ENCODE measurements at places on chromosomes 16 and 17.

- no peak for DNase-seq
Measured at GRCh38 chr17:19743101-19744100, 4.7 kb downstream of the ALDH3A1 start.

GRCh38 chr17:43673516-43674323 is 12.0 kb upstream of the MEOX1 start:
- DNase-seq: peak; percentile 79

DNA sequence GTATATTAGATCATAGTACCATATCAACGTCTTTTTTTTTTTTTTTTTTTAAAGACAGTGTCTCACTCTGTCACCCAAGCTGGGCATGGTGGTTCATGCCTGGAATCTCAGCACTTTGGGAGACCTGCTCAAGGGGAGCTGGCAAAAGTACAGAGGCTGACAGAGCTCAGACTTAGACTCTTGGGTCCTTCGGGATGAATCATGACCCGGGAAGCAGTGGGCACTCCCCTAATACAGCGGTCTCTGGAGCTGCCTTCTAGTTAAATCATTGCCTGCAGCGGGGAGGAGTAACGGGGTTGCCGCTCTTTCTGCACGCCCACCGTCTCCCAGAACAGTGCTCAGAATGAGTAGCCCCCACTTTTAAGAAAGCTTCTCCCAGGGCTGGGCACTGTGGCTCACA is 174.4 kb downstream of the CPPED1 start:
- no peak for DNase-seq

DNA sequence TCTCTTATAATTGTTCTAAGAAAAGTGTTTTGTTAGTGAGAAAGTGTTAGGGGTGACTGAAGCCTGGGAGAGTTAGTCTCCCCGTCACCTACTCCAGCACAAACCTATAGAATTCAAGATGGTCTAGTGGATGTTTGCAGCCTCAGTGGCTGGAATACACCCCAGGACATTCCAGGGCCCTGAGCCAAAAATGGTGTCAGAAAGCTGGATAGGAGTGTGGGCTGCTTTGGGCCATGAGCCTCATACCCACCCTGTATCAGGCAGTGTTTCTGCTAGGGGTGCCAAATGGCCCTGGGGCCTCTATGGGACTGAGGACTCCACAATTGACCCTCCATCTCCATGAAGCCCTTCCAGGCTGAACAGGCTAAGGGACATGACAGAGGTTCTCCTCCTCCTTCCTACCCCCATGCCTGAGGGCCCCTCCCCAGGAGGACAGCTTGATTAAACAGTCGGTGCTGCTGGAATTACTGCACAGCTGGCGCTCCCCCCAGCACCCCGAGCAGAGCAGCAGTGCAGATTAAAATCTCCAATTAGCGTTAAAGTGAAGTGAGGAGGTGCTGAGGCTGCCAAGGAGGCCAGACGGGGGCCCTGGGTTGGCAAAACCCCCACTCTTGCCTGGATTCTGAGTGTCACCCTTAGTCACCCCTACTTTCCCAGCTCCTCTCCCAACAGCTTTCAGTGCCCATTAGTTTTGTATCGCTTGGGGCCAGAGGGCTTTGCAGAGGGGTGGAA is 59.1 kb downstream of the NEUROD2 start:
- DNase-seq: no peak

- DNase-seq: no peak
Measured at GRCh38 chr17:80030730-80031410, 4.8 kb downstream of the TBC1D16 start.

DNA sequence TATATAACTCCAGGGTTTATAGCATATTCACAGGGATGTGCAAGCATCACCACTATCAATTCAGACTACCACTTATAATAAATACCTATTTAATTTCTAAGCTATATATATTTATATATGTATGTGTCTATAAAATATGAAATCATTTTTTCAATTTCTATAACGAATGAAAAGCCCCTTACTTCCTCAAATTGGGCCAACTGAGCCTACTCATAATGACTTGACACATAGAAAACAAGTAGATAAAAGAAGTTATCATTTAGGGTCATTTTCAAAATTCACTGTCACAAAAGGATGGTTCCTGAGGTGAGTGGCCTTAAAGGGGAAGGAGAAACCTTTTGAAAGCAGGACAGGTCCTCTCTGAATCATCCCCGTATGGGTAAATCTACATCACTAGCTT is 114.1 kb downstream of the ADCY9 start:
- no peak for DNase-seq

DNA sequence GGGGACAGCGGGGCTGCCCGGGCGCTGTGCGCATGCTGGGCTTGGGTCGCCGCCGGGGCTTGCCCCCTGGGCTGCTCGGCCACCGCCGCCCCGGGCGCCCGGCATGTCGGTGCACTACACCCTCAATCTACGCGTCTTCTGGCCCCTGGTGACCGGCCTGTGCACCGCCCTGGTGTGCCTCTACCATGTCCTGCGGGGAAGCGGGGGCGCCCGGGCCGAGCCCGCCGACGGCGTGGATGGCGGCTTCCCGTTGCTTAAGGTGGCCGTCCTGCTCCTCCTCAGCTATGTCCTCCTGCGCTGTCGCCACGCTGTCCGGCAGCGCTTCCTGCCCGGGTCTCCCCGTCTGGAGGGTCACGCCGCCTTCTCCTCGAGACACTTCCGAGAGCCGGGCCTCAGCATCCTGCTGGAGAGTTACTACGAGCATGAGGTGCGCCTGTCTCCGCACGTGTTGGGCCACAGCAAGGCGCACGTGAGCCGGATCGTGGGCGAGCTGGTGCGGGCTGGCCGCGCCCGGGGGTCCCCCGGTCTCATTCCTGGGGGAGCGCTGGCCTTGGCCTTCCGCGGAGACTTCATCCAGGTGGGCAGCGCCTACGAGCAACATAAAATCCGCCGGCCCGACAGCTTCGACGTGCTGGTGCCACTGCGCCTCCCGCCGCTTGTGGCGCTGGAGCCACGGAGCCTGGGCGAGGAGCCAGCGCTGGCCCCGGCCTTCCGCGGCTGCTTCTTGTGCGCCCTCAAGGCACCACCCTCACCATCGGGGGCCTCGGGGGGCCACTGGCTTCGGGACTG is 789 bp downstream of the ITPRIPL2 start:
- DNase-seq: peak; percentile 65

- no peak for DNase-seq
Measured at GRCh38 chr16:6891496-6891895, 441.1 kb upstream of the RBFOX1 start.

- DNase-seq: peak; percentile 65
Measured at GRCh38 chr17:81254955-81255717, 16.0 kb downstream of the NDUFAF8 start.

- peak; percentile 6 for DNase-seq
Measured at GRCh38 chr17:59620064-59620359, 317 bp downstream of the CLTC start.

- DNase-seq: no peak
Measured at GRCh38 chr17:58339755-58340404, 11.3 kb upstream of the TSPOAP1 start.

GRCh38 chr17:82901856-82902255 is 62.0 kb upstream of the ZNF750 start:
- DNase-seq: no peak

DNA sequence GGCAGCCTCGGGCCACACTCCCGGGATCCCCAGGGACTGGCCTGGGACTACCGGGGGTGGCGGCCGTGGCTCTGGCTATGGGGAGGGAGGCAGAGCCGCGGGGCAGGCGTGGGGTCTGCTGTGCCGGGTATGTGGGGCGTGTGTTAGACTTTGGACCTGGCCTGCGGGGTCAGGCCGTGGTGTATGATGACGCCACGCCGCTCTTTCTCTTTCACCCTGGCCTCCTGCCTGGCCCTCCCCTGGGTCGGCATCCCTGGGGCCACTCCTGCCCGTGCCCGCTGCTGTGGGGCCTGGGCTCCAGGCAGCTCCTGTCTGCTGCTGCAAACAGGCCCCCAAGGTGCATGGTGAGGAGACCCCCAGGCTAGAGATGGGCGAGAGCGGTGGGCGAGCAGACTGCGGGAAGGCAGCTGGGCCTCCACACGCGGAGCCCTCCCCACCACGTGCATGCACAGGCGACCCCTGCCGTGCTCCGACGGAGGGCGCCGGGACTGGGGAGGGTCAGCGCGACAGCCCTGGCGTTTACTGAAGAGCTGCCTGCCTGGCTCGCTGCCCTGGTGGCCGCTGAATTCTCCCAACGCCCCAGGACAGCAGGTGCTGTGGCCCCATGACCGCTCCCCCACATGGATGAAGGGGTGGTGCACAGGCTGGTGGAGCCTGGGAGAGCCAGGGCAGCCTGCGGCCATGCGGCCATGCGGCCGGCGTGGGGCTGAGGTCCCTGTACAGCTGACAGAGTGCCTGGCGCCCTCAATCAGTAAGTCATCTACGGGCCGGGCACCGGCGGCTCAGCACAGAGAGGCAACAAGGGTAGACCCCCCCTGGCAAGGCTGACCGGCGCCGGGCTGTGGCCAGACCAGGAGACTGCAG is 16.0 kb downstream of the CAPN15 start:
- no peak for DNase-seq

DNA sequence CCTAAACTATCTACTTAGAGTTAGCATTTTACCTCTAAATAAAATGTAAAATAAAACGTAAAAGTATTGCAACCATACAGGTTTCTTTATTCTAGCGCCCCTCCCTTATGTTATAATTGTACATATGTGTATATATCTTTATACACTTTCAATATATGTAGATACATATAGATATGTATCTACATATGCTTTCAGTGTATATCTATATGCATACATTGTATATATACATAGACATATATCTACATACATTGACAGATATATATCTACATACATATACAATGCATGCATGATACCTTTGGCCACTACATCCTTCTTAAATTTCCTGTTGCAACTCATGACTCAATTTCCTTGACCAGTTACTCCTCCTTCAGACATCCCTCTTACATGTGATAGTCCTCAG is 16.7 kb downstream of the BPTF start:
- DNase-seq: no peak

DNA sequence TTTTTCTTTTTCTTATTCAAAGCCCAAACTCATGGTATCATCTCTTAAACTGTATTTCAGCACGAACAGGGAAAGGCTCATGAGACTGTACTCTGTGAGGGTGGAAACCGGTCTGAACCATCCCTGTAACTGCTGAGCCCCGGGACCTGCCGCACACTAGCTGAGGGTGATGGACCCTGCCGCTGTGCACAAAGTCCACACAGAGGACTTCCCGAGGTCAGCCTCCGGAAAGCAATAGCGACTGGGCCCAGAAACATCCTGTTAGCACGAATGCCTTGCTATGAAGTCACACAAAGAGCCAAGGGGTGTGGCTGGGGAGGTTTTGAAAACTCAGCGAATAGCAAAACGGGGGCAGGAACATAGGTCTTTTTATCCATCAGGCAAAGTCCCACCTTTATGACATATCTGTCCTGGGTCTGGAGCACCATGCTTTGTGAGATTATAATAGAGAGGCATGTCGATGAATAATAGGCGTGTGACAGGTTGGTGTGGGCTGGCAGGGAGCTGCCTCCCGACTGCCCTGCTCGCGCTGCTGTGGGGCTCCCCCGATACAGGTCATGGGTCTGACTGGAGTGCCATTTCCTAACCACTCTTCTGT is 33.4 kb downstream of the CDK5R1 start:
- DNase-seq: peak; percentile 62

GRCh38 chr17:73371285-73371684 is 59.5 kb upstream of the CDC42EP4 start:
- peak; percentile 84 for DNase-seq

DNA sequence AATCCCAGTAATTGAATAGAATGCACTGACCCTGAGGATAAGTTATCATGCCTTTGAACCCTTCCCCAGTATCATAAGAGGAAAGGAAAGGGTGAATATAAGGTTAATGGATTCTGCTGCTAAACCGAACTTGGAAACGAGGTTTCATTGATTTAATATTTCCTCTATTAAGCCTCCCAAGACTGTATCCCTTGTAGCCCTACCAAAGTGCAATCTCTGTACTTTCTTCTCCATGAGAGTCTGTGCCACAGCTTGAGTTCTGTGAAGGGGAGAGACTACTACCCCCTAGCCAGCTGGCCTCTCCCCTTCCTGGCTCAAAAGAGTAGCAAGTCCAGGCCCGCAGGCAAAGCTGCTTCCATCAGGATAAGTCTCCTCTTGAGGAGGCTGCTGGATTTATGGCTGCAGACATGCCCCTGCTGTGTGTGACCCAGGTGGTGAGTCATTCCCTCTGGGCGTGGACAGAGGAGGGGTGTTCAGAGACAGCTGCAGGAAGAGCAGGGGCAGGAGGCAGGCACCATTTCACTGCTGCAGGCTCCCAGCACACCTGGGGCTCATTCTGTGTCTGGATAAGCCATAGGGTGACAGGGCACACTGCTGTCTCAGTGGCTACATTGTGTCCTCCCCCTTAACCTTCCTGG is 58.4 kb downstream of the TOM1L2 start:
- DNase-seq: peak; percentile 93

DNA sequence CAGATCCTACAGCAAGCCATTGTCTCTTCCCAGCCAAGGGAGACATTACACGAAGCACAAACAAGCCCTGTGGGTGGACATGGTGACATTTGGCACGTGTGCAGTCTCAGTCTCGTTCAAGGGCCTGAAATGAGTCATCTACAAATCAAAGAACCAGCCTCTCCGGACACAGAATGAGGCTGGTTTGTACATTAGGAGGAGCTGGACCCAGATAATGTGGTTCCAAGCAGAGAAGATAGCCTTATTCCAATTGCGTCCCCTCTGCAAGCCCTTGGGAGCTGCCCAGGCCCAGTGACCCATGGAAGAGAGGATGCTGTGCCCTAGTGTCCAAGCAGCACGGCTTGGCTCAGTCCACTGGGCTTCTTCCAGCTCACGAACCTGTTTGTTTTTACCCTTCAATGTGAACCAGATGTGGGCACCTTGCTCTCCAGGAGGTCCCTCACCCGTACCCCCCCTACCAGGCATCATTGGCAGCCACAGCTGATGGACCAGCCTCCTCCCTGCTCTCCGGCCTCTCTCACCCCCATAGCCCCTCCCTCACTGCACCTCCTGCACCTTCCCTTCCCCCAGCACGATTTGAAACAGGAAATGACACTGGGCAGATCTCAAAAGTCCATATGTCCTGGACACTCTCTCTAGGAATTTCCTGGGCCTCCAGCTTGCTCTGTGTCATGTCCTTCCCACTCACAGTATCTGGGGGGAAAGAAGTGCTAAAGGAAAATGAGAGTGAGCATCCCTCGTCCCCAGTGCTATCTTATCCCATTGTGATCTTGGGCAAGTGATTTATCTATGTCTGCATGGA is 26.2 kb downstream of the KPNA2 start:
- DNase-seq: peak; percentile 34

DNA sequence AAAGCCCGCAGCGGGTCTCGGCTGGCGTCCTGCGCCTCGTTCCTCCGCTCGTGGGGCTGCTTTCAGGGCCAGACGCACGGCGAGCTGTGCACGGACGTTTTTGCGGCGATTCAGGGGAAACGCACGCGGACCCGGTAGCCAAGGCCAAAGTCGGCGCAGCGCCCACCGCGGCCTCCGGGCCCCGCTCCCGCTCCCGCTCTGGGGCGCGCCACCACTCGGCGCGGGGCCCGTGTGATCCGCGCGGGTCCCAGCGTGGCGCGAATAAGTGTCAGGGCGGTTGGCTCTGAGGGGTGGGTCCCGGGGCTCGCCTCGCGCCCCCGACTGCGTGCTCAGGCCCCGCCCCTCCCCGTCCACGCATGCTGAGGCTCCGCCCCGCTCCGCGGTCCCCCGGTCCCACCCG is 694 bp upstream of the TBCD start:
- DNase-seq: no peak

- DNase-seq: peak; percentile 61
Measured at GRCh38 chr16:23072084-23072599, 77.1 kb downstream of the USP31 start.
